ENCODE measurements at places on chromosomes 1 and 21. TPM values are rescaled to one million over a fixed set of nuclear protein-coding genes. Genes with fewer than 3 reads are reported as not detected.

GRCh38 chr1:112508278-112509004 lies at the start of gene WNT2B:
Gene WNT2B, plus strand, starts transcription at chr1:112508965. Its CDS starts 298 bp downstream, at chr1:112509263.
- no peak for DNase-seq

GRCh38 chr1:115830963-115831362 lies 10.0 kb downstream of the NHLH2 start:
- no peak for DNase-seq

DNA sequence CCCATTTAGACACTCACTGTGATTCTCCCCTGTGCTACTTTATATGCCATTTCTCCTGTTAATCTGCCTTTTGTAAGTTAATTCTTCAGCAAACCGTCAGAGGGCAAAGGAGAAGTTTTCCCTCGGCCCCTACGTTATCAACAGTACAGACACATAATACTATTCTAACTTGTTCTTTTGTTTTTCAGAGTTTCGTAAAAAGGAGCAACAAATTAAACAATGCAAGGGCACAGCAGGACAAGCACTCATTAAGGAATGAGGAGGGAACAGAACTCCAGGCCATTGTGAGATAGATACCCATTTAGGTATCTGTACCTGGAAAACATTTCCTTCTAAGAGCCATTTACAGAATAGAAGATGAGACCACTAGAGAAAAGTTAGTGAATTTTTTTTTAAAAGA lies 32.3 kb downstream of the CNN3 start:
- DNase-seq: no peak

ABCA4 gene
- 3.8 TPM for total RNA-seq

DNA sequence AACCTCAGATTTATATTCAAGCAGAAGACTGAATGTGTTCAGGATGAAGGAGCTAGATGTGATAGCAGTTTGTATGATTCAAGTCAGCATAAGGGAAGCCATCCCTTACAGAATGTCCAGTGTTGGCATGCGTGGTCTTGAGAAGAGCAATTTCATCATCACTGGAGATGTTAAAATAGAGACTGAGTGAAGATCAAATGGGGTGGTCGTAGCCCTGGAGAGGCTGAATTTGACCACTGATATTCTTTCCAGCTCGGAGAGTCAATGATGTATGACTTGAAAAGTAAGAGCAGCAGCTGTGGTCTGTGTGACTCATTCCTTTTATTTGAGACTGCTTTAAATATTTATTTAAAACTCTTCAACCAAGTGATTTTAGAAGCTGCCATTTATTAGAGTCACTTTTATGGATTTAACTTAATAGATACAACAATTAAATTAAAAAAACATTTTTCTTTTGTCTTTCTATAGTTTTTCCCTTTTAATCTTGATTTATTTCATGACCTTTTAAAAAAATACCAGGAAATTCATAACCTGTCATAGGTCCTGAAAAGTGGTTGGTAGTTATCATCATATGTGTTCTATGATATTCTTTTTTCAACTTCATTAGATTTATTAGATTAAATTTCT lies 15.5 kb downstream of the FMN2 start:
- no peak for DNase-seq

GRCh38 chr1:119046429-119046784 lies 58.3 kb upstream of the TBX15 start:
- no peak for DNase-seq

GRCh38 chr1:21700094-21700493 lies 30.9 kb upstream of the RAP1GAP start:
- no peak for DNase-seq

TINAGL1 gene
- total RNA-seq: 28.6 TPM

DNA sequence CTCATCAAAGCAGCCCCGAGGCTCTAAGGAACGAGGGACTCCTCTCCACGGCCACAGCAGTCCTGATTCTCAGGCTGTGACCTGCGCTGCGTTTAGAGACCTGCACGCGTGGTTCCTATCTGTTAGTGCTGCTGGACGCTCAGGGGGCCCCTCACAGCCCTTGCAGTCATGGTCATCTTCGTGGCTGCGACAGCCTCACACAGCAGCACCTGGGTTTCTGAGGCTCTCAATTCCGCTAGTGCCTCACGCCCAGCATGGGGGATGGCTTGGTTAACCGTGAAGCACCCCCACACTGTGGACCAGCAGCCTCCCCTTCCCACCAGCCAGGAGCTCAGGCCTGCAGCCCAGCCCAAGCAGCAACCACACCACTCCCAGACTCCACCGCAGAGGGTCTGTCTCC lies 7.8 kb downstream of the MORN1 start:
- DNase-seq: no peak

- no peak for DNase-seq
Measured at GRCh38 chr1:84089465-84089864, 54.6 kb upstream of the PRKACB start.

GRCh38 chr1:188188317-188188716 lies 1359.6 kb downstream of the PLA2G4A start:
- no peak for DNase-seq

OR2T35 gene
- not detected for total RNA-seq

GRCh38 chr1:175000697-175001187 lies 995 bp downstream of the CACYBP start:
- DNase-seq: peak; percentile 38

DNA sequence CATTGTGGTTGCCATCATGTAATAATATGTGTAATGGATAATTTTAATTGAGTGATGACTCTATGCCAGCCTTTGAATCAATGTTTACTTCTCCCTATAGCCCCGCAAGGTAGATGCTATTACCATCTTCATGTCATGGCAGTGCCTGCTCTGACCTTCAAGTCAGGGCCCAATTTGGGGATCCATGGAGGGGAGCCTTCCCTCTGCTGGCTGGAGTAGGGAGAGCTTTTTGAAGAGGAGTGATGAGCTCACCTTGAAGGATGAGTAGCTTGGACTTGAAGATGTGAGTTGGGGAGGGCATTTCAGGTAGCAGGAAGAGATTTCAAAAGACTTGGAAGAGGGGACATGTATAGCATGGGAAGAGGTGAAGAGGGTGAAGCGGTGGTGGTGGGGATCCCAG lies 189.2 kb downstream of the FOXD2 start:
- no peak for DNase-seq

DNA sequence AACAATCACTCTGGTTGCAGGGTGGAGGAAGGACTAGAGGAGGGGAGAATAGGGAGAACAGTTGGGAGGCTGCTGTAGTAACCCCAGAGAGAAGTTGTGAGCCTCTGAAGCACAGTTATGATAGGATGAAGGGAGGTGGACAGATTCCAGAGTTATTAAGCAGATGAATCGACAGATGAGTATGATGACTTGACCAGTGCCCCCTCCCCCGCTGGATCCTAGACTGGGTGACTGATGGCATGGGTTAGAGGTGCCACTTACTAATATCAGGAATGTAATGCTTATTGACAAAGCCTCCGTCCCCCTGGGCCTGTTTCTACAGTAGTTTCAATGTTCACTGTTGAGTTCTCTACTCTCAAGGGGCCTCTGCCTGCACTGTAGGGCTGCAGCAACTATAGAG lies 14.0 kb upstream of the TIPRL start:
- no peak for DNase-seq

- no peak for DNase-seq
Measured at GRCh38 chr1:178690496-178690895, 34.5 kb upstream of the RALGPS2 start.

OR2T33 gene
- not detected for total RNA-seq

DNA sequence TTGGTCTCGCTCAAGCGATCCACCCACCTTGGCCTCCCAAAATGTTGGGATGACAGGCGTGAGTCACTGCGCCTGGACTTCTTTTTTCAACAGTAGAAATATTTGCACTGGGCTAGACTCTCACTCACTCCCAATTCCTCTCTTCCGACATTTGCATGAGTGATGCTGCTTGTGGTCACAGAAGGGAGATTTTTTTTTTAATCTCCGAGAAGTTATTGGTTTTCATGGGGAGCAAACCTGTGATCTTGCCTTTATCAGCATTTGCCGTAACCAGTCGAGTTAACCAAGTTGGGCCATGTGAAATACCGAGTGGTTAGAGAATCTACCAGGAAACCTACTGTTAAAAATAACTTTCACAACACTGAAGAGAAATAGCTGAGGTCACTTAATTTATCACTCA lies 21.1 kb downstream of the ERG start:
- DNase-seq: no peak

DNA sequence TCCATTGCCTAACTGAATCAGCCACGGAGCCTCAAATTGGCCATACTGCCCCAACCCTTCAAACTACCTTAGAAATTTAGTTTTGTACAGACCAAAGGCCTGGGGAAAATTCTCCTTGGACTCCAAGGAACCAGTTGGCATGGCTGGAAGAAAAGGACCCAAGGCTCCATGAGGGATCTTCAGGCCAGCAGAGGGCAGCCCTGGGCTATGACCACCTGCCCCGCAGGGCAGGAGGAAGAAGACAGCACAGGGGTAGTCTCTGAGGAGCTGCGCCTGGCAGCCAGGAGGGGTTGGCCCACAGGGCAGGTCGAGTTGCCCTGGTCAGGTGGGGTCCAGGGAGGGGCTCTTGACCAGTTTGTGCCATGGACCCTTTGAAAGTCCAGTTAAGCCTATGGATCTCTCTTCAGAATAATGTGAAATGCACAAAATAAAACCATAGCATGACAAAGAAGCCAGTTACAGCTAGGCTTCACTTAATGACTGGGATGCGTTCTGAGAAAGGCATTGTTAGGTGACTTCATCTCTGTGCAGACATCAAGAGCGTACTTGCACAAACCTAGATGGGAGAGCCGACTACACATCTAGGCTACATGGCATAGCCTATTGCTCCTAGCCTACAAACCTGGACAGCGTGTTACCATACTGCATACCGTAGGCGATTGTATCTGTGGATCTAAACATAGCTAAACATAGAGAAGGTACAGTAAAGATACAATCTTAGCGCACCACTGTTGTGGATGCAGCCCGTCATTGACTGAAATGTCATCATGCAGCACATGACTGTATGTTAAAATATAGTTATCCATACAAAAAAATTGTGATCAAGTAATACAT lies 26.1 kb downstream of the CACNA1S start:
- no peak for DNase-seq

HMCN1 gene
- total RNA-seq: 109 TPM

- no peak for DNase-seq
Measured at GRCh38 chr1:46558966-46559365, 7.5 kb upstream of the KNCN start.

GBP4 gene
- 1.6 TPM for total RNA-seq
